ENCODE measurements at places on chromosomes 7 and 10. TPM values are rescaled to one million over a fixed set of nuclear protein-coding genes. Genes with fewer than 3 reads are reported as not detected.

Gene NME8
- total RNA-seq = not detected

Gene BMS1
- 14.7 TPM for total RNA-seq

GRCh38 chr10:74599672-74600071, 226.7 kb upstream of the KAT6B start:
- no peak for DNase-seq

- no peak for DNase-seq
These were observed 306.2 kb downstream of the IPMK start for GRCh38 chr10:57961487-57961886.

DNA sequence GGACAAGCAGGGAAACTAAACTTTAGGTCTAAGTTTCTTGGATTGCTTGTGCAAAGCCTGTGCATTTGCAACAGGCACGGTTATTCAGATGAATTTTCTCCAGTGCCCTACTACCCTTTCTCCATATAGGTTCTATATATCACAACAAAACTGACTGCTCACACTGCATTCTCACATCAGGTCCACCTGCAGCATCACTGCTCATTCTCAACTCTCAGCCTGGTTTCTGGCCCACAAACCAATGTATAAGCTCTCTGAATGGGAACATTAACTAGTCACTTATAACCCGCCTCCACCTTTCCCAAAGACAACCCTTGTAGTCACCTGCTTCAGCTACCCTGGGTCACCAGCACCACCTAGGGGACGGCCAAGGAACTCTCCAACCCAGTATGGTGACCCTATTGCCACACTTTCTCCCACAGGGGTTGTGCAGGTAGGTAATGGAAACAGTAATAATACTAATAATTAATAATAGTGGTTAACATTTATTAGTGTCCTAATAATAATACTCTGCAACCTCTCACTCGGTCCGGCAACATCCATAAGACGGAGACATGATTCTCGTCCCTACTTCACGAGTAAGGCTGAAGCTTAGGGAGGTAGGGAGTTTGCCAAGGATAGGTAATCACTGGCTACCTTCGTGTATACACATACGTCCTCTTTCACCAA, 97.3 kb downstream of the CLEC2L start:
- no peak for DNase-seq

DNA sequence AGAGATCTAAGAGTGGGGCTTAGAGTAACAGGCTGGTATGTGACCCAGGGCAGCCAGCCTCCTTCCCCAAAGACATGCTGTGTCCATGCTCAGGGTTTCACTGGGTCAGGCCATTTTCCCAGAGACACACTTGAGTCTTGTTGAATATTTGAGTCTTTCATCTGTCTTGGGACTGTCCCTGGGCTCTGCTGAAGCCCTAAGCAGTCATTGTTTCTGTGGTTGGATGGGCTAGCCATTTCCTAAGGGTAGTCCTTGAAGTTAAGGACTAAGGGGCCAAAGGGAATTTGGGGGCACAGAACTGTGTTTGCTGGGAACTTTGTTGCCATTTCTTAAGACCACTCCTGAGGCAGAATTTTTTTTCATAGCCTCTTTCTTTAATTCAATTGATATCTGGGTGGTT, 98.4 kb upstream of the SAMD8 start:
- DNase-seq = no peak

Data from left ventricle myocardium superior (tissue), 1 donor.